Stomach (tissue), 19 donors: ENCODE measurements at places on chromosomes 2 and 18. TPM values are rescaled to one million over a fixed set of nuclear protein-coding genes. Genes with fewer than 3 reads are reported as not detected.

DNA sequence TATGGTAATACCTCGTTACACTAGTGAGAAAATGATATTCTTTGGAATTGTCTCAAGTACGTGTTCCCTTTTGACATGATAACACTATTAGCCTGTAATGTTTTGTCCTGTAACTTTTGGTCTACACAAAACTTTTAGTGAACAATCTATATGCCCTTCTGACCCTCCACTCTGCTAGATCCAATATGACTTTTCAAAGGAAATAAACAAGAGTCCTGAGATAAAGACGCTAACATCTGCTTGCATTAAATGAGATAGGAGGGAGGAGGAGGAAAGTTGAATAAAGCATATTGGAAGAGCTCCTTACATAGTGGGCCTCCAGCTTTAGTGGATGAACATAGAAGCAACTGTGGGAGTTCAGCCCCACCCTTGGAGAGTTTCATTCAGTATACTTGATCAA, 83.3 kb upstream of the CAVIN2 start:
- DNase-seq = no peak

GRCh38 chr2:4762951-4763376, 929.2 kb upstream of the SOX11 start:
- peak; percentile 83 for DNase-seq

DNA sequence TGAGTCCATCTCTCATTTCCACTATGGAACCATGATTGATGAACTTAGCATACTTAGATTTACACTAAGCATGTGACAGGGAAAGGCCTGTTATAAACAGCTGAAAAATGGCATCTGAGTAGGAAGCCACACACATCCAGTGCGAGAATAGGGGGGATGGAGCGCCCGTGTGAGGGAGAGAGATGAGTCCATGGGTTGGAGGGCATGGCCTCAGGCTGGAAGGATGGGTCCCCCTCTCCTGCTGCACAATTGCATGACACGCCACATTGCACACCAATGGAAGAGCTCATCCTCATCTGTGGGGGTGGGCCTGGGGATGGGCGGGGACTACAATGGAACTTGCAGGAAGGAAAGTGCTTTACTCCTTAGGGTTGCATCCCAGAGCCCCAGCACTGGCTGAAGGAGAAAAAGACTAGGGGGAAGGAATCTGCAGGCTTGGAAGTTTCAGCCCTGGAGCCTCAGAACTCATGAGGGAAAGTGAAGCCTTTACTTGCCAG, 46.4 kb upstream of the CXCR4 start:
- no peak for DNase-seq

DNA sequence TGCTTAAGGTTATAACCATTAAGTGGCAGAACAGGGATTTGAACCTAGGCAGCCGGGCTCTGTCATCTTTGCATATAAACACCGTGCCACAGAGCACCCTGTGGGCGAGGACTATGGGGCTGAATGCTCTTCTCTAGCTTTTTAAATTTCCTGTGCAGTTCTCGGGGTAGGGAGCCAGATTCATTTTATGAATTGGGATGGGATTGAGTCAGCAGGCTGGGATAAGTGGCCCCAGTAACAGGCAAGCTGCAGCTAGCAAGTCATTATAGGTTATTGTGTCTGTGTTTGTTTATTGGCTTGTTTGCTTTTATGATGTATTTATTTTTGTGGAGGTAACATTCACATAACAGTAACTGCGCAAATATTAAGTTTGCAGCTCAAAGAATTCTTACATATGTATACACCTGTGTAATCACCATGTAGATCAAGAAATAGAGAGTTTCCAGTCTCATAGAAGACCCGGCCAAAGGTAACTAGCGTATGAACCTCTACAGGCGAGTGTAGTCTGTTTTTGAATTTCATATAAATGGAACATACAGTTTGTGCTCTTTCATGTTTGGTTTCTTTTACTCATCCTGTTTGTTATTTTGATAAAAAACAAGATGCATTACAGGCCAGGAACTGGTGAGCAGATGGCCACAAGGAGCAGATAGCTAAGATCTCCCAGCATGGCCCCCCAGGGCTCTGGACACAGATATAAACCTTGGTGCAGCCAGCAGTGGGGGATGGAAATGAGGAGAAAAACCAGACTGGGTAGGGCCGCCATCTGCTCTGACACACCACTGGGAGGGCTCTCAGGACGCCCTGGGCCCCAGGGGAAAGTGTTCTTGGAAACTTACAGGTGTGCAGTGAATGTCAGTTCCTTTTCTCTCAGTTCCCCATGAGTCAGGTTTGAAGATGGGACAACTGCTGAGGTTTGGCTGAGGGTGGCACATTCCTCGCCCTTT, 49.2 kb upstream of the GPR155 start:
- DNase-seq = peak; percentile 12

C2orf68 gene
- total RNA-seq = 35.6 TPM

GRCh38 chr2:233039846-233040530, 7.5 kb downstream of the NEU2 start:
- no peak for DNase-seq

- peak; percentile 64 for DNase-seq
These were observed 121.5 kb upstream of the LTBP1 start for GRCh38 chr2:32825291-32825712.

SMPD4 gene
- 109 TPM for total RNA-seq

- no peak for DNase-seq
These were observed 27.3 kb downstream of the SPRED2 start for GRCh38 chr2:65404988-65405697.

DNA sequence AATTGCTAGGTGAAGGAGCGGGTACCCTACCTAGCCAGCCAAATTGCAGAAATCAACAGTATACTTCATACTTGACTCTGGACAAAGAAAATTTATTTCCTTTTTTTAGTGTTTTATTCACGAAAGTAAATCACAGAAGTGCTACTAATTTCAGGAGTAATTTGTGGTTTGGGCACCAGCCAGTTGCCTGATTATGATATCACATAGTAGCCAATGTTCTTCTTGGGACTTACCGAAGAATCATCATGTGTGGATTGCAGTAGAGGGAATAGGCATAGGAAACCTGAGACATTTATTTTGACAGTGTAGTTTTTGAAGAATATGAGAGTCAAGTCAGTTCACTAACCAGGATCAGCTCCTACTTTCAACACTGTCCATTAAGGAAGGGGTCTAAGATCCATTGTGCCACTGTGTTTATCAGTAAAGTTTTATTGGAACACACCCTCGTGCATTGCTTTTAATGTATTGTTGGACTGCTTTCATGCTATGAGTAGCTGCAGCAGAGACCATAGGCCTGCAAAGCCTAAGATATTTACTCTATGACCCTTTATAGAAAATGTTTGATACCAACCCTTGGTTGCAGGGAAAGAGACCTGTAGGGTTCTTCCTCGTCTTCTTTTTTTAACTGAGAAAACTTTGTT, 32.1 kb downstream of the TNFRSF11A start:
- DNase-seq = no peak

DNA sequence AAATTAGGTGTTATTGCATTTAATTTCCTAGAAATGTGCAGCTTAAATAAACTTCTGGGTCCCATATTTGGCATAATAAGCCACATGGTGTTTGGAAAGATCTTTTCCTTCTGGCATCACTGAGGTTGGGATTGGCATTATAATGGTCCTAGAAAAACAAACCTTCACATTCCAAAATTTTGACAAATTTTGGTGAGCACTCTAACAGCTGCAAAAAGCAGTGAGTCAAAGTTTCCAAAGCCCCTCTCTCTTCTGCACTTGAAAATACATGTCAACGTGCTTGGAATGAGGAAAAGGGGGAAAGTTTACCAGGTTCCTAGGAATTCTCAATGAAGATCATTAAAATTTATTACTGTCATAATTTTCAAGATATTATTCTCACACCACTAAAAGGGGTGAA, 77.8 kb upstream of the STK17B start:
- DNase-seq = no peak

RFX8 gene
- total RNA-seq = 0.92 TPM

MYOM1 gene
- 37.9 TPM for total RNA-seq

SLC5A7 gene
- 0.58 TPM for total RNA-seq

GRCh38 chr18:2921778-2922177, 75.0 kb downstream of the EMILIN2 start:
- no peak for DNase-seq

RBKS gene
- total RNA-seq = 2.7 TPM

GRCh38 chr2:24512831-24513230, 21.8 kb downstream of the NCOA1 start:
- DNase-seq = no peak

CYP27A1 gene
- 15.6 TPM for total RNA-seq

KLHL30 gene
- 1.3 TPM for total RNA-seq

GRCh38 chr2:147683380-147683779, 161.4 kb upstream of the ACVR2A start:
- DNase-seq = no peak

FAM110C gene
- total RNA-seq = 15.1 TPM

DNA sequence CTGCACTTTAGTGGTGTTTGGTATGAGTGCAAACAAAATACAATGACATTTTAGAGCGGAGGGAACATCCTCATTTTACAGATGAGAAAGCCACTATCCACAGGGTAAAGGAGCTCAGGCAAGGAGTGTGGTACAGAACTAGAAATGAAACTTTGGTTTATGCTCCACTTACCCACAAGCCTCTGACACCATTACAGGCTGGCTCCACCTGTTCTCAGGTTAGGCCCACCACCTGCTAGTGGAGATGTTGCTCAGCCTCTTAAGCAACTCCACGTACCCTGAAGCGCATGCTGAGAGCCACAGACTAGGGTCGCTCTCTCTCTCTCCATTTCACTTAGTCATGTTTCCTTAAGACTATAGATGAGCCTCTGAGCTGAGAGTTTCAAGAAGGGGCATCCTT, 130.0 kb downstream of the MBD2 start:
- DNase-seq = no peak

DDX18 gene
- 26.8 TPM for total RNA-seq

DNA sequence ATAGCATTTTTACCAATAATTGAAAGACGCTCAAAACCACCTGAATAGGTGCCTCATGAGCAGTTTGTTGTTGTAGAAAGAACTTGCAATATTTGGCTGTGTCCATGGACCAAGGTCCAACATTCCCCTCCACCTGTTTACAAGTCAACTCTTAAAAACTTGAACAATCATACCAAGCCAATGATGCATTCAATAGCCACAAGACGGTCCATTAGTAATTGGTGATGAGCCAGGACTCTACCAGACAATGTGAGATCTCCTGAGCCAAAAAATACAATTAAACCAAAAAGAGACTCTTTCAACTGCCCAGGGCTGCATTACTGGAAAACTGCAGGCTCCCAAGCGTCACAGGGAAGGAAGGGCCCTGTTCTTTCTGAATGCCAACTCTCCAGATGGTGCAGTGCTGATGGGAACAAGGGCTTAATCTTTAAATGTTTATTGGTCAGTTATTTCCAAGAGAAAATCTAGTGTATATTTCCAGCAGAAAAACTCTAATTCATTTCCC, 118.8 kb upstream of the EPB41L3 start:
- no peak for DNase-seq

SRD5A2 gene
- total RNA-seq = not detected

DNA sequence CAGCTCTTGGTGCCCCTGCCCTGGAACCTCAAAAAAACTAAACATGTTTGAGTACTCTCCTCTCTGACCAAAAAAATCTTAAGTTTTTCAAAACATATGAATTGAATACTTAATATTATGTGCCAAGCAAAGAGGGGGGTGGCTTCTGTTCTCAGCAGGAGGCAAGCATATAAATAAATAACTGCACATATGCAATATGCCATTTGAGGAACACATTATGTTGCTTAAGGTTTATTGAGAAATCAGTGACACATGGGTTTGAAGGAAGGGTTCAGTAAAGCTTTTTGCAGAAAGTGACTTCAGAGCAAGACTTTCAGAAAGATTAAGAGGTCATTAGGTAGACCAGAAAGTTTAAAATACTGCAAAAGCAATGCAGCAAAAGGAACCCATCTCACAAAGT, 429.2 kb downstream of the TDRD15 start:
- no peak for DNase-seq

GPAT2 gene
- 13.6 TPM for total RNA-seq

GRCh38 chr18:50429207-50429948, 54.5 kb downstream of the SKA1 start:
- no peak for DNase-seq

- no peak for DNase-seq
These were observed 63.5 kb downstream of the C1D start for GRCh38 chr2:67999332-67999731.

- DNase-seq = no peak
These were observed 764.8 kb downstream of the RNF144A start for GRCh38 chr2:7681881-7682461.

BUB1 gene
- 9.0 TPM for total RNA-seq

COQ10B gene
- total RNA-seq = 47.7 TPM

- no peak for DNase-seq
These were observed 35.1 kb downstream of the CCBE1 start for GRCh38 chr18:59661891-59662701.

CPO gene
- total RNA-seq = not detected

GRCh38 chr2:14756981-14757657, 124.6 kb downstream of the LRATD1 start:
- no peak for DNase-seq

DNA sequence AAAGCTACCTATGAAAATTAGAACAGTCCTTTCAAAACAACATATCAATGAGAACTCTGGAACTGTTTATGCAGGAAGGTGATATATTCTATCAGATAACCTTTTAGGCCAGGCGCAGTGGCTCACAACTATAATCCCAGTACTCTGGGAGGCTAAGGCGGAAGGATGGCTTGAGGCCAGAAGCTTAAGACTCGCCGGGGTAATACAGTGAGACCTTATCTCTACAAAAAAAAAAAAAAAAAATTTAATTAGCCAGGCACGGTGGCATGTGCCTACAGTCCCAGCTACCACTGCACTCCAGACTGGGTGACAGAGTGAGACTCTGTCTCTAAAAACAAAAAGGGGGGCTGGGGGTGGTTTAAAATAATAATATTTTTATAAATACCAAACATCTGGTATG, 77.9 kb downstream of the OSBPL1A start:
- peak; percentile 63 for DNase-seq

- DNase-seq = no peak
These were observed 270.0 kb upstream of the TCF4 start for GRCh38 chr18:55857956-55858355.

AGXT gene
- total RNA-seq = not detected

DNA sequence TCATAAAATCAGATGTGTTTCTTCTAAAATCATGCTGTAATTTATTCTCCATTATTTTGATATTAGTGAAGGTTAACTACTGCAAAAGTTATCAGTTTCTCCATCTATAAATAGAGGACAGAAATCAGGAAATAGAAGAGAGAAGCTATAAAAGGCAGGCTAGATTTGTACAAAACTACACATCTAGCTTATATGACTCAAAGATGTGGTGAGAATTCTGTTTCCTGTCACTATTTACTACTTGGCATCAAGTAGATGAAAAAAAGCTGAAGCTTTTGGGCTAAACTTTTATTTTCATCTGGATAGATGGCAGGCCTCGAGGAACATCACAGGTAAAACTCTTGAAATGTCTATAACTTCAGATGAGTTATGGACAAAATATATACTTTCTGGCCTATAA, 49.8 kb upstream of the NAB1 start:
- DNase-seq = no peak
